ENCODE measurements at places on chromosomes 3 and 15.

DNA sequence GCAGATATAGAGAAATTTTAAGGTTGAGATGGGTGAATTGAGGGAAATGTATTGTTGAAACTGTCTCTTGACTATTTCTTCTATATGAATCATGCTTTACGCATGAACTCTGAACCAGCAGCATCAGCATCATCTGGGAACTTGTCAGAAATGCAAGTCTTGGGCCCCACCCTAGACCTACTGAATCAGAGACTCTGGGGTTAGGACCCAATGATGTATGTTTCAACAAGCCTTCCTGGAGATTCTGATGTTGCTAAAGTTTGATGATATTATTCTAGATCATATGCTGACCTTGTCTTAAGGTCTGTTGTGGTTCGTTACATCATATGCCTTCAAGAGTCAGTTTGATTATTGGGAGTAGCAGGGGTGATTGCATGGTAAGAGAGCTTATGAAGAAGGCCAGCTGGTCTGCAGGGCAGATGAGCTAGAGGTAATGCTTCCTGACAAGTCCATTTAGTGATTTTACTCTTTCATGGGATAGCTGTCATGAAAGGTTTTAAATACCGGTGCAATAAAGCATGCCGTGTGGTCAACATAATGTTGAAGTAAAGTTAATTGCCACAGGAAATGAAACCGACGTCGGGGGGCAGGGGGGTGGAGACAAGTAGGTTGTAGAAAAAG lies 152.4 kb upstream of the MRPL3 start:
- no peak for DNase-seq

DNA sequence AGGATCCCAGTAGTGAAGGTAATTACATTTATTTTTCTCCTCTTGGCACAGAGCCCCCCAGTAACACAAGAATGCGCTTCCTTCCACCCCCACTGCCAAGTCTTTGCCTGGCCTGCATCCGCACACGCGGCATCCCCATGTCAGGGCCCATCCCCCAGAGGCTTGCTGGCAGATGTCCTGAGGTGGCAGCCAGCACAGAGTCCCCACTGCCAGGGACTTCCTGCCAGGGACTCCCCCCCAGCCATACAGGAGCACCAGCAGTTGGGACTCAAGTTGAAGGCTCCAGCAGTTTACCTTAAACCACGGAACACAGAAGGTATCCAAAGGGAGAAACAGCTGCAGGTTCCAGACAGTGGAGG lies 41.0 kb downstream of the MEGF11 start:
- DNase-seq: no peak

GRCh38 chr15:69947394-69947793 lies 150.3 kb downstream of the TLE3 start:
- no peak for DNase-seq

- peak; percentile 79 for DNase-seq
Observed at GRCh38 chr3:72082186-72082715, 297.3 kb upstream of the PROK2 start.

DNA sequence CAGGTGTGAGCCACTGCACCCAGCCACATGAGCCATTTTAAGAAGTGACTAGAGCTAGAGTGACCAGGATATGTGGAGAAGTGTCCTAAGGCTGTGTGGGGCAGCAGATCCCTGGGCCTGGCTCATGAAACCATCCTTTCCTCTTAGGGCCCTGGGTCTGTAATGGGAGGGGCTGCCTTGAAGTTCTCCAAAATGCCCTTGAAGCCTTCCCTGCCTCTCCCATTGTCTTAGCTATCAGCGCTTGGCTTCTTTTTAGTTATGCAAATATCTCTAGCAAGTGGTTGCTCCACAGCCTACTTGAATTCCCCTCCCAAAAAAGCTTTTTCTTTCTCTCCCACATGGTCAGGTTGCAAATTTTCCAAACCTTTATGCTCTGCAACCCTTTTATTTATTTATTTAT lies 112.4 kb upstream of the SPATA16 start:
- DNase-seq: no peak

DNA sequence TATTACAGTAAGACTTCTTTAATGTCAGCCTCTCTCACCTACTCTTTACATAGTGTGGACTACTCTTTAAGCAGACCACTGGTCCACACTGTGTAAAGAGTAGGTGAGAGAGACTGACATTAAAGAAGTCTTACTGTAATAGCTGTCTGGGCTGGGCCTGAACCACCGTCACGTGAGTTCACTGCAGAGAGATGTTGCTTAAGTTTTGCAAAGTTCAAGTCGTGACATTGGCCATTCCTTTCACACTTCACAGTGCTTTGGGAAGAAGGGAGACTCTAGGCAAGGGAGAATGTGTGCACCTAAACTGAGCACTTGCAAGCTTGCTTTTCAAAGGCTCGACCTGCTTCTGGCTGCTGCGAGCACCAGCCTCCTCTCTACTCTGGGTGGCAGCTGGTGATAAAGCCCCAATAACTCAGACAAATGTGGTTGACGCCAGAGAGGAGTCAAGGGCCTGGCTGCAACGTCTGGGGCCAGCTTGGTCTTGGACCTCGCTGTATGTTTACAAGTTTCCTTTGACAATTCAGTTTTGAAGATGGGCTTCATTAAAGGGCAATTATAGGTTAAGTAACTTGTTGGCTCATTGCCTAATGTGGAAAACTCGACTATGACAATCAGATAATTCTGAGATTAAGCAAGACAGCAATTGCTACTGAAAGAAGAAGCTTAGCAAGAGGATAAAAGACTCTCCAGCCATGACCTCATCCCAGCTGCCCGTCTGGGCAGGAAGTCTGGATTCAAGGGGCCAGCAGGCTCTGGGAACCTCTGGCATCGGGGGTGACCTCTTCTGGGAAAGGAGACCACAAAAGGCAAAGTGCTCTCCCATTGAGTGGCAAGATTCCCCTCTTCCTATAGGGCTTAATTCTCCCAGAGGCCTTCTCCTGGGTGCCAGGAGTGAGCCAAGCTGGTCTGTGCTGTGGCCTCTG lies 242.1 kb upstream of the TLE3 start:
- DNase-seq: no peak

All from naive B cell (primary cell).